ENCODE measurements at places on chromosomes 12 and 14. TPM values are rescaled to one million over a fixed set of nuclear protein-coding genes. Genes with fewer than 3 reads are reported as not detected.

DNA sequence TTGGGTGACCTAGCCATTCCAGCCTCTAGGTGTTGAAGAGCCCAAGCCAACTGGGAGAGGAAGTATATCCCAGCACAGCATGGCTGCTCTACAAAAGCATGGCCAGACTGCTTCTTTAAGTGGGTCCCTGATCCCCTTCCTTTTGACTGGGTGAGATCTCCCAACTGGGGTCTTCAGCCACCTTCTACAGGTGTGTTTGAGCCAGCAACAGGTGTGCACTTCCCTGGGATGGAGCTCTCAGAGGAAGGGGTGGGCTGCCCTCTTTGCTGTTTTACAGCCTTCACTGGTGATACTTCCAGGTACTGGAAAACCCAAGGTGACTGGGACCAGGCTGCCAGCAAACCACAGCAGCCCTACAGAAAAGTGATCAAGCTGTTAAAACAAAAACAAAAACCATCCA, 14.2 kb upstream of the GNS start:
- DNase-seq = no peak

DNA sequence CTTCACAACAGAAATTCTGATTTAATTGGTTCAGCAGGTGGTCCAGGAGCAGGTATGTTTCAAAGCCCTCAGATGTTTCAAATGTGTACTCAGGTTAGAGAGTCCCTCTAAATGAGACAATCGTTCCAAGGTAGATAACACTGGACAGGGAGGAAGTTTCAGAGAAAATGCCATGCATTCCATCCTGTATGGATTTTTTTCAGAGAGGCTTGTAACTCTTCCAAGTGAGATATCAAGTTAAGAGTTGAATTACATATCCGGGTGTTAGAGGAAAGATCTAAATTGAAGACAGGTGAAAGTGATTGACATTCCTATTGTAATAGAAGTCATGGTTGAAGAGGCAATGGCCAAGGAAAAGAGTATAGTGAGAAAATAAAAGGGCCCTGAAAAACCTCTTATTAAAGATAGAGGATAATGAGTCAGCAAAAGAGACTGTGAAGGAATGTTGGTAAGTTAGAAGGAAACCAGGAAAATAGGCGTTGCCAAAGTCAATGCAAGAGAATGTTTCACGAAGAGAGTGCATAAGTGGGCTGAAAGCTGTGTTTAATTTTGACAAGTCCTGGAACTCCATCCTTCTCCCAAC, 105.8 kb downstream of the BMP4 start:
- no peak for DNase-seq

The OTOGL gene
- total RNA-seq = not detected

- no peak for DNase-seq
Observed at GRCh38 chr12:116864371-116865160, 16.7 kb downstream of the HRK start.

GRCh38 chr12:58745348-58746125, 174.8 kb downstream of the LRIG3 start:
- no peak for DNase-seq

- no peak for DNase-seq
Observed at GRCh38 chr12:114406316-114406983, 506 bp upstream of the TBX5 start.

The TRIM9 gene
- total RNA-seq = 0.44 TPM

DNA sequence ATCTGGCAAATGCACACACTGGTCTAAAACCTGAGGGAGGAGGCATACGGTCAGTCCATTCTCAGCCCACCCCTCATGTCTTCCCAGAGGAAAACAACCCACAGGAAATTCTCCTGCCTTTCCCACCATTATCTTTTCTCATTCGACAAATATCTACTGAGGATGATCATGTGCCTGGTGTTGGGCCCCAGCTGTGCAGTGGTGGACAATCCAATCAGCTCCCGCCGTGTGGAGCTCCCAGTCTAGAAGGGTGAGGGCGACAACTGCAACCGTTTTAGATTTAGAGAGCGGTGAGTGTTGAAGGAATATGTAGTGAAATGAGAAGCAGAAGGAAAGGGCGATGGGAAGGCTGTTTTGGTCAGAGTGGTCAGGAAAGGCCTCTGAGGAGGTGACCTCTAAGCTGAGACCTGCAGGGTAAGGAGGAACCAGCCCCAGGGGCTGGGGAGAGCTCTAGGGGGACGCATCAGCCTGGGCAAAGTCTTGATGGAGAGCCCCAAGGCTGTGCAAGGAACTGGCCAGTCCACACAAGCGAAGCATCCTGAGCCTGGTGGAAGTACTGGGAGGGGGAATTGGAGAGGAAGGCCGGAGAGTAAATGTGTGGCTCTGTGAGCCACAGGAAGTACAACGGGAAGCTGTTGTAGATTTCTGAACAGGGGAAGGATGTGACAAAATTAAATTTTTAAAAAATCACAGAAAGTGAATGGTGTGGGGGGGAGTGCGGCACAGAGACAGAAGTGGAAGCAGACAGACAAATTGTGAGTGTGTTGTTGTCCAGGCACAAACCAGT, 192.8 kb downstream of the NTF3 start:
- DNase-seq = no peak

- DNase-seq = no peak
Observed at GRCh38 chr14:71623939-71624338, 308.3 kb upstream of the RGS6 start.

DNA sequence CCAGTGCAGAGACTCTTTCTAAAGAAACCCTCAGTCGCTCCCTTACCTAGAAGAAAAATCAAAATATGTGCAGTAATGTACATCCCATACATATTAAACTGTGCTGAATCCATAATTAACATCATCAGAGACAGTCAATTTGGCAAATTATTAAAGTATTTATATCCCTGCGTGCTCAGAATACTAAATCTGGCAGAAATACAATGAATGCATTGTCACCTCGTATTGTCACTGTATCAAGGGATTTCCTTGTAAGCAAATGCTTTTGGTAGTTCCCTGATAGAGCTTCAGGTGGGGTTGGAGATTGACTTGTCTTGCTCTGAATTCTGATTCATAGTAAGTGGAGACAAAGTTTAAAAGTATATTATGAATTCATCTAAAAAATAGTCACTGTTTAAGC, 319.1 kb downstream of the PPFIA2 start:
- no peak for DNase-seq

DNA sequence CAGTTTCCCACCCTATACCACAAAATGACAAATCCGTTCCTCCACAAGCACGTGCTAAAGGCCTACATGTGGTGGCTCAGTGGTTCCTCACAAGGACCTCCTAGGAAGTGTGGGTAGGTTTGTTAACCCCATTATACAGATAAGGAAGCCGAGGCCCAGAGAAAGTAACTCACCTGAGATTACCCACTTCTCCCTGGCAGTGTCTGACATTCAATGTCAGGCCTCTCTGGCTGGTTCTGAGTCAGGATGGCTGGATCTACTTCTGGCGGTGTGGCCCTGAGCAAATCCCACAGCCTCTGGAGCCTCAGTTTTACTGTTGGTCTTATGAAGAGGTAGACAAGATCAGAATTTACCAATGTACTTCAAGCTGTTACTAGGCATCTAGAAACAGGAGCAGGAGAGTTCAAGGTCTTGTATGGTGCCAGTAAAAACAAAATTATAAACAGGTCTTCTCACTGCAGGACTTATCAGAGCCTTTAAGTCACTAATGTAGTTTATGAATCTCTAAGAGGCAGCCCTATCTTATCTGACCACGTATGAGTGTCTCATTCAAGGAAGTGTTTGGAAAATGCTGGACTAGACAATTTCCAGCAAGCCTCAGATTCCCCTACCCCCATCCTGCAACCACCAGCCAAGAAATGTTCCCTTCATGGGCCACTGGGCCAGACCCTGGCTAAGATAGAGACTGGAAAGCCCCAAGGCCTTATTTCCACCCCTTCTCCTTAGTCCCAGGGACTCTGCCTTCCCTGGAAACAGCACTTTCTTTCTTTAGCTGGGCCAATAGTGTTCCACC, 4.2 kb downstream of the HSPB8 start:
- DNase-seq = no peak

The RFLNA gene
- not detected for total RNA-seq

DNA sequence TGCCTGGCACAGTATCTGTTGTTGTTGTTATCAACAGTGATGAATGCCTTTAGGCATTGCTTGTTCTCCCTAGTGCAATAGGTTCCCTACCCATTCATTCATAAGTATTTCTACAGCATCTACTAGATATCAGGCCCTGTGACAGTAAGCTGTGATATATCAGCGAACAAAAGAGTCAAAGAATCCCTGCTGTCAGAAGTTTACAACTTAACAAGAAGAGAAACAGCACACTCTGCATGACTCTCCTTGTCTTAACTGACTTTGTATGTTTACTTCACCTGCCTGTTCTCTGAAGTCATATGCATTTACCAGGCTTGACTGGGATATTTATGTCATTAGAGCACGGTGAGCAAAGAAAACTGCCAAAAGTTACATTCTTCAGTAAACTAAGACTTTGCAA, 452.2 kb upstream of the RPL10L start:
- no peak for DNase-seq

GRCh38 chr12:915090-915489, 34.4 kb downstream of the RAD52 start:
- no peak for DNase-seq

DNA sequence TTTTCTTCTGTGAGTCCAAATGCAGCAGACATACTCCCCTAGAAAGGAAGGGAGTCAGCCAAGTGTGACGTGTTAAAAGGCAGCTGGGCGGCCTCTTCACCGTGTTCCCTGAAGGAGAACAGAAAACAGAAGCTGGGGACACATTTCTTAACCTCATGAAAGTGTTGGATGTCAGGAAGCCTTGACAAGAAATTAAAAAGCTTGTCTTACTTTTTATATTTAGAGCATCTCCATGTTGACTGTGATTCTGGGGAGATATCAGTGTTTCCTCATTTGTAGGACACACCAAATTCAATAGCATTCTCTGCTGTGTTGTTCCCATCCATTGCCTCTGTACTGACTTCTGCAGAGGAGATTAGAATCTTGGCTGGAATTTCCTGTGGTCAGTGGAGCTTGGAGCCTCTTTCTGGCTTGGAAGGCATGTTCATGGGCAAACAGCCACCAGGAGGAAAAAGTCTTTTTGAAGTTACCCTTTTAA, 93.7 kb downstream of the RMST start:
- DNase-seq = no peak

GRCh38 chr12:89674326-89674942, 34.2 kb downstream of the ATP2B1 start:
- no peak for DNase-seq

DNA sequence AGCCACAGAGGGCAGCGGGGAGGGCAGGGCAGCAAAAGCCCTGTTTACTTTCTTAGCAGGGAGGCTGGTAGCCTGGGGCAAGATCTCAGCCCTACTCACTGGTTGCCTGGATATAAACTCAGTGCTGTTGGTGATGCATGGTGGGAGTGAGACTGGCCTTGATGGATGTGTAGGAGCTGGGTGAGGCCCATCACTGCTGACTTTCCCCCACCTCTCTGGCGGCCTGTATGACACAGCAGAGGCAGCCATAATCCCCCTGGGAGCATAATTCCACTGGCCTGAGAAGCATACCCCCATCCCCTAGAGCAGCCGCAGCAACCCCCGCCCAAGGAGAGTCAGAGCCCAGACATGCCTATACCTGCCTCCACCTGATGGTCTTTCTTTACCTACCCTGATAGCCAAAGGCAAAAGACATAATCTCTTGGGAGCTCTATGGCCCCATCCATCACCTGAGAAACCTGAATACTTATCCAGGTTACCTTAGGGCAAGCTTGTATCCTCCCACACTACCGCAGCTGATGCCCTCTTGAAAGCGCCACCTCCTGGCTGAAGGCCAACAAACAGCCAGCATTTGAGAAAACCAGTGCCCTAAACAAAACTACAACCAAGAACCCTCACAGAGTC, 59.3 kb downstream of the DNAI7 start:
- no peak for DNase-seq

All from CD4-positive, alpha-beta memory T cell (primary cell).